Fibroblast of the aortic adventitia (primary cell): ENCODE measurements at places on chromosomes 5 and 9. TPM values are rescaled to one million over a fixed set of nuclear protein-coding genes. Genes with fewer than 3 reads are reported as not detected.

The GABRB2 gene
- 0.09 TPM in 1 of 2 replicates, not detected in the other for total RNA-seq

The NELFB gene
- total RNA-seq = 27.1 and 43.7 TPM in 2 replicates

The NR5A1 gene
- not detected in 2 replicates for total RNA-seq

The SWI5 gene
- 21.5 and 35.2 TPM in 2 replicates for total RNA-seq

The NSMF gene
- 29.1 and 29.6 TPM in 2 replicates for total RNA-seq

The TMC1 gene
- total RNA-seq = 0.36 and 0.49 TPM in 2 replicates
